ENCODE measurements at places on chromosomes 1 and 21. TPM values are rescaled to one million over a fixed set of nuclear protein-coding genes. Genes with fewer than 3 reads are reported as not detected.

GRCh38 chr1:154446789-154447188 is 41.6 kb downstream of the IL6R start:
- peaks cover 43% of the 10 kb centered on the region for H3K4me1 ChIP-seq
- peak overlapping the region; percentile 88 for H3K27ac ChIP-seq
- peaks cover 34% of the 10 kb centered on the region for H3K36me3 ChIP-seq
- H3K4me3 ChIP-seq: no peak overlapping the region
- DNase-seq: no peak
- no peaks in the 10 kb centered on the region for H3K27me3 ChIP-seq

DNA sequence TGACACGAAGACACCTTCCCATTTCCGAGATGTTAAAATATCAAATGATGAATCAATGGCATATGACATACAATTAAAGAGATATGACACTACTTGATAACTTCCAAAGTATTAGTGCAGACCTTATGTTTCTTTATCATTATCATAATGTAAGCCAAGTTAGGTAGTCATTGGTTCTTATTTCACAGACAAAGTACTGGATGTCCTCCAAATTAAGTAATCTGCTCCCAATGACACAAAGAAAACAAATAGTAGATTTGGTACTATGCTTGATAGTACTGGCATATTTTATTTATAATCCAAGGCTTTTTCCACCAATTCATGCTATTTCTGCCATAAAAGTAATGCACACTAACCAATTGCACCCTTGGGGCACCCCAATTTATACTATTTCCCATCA is 11.9 kb upstream of the NRIP1 start:
- H3K36me3 ChIP-seq: no peaks in the 10 kb centered on the region
- H3K4me1 ChIP-seq: no peaks in the 10 kb centered on the region
- no peak for DNase-seq
- no peak overlapping the region for H3K4me3 ChIP-seq

- no peaks in the 10 kb centered on the region for H3K36me3 ChIP-seq
- H3K4me1 ChIP-seq: peaks cover 17% of the 10 kb centered on the region
- no peaks in the 10 kb centered on the region for H3K27me3 ChIP-seq
- no peak overlapping the region for H3K27ac ChIP-seq
These were observed 35.9 kb downstream of the MPZL1 start for GRCh38 chr1:167757433-167758309.

Gene MTARC1
- total RNA-seq: 5.3 TPM

- no peaks in the 10 kb centered on the region for H3K36me3 ChIP-seq
- H3K4me3 ChIP-seq: no peak overlapping the region
- DNase-seq: no peak
These were observed 31.3 kb downstream of the EPHA2 start for GRCh38 chr1:16124377-16125087.

GRCh38 chr1:212012034-212012740 is 23.2 kb downstream of the INTS7 start:
- no peaks in the 10 kb centered on the region for H3K36me3 ChIP-seq
- DNase-seq: peak; percentile 71
- H3K27ac ChIP-seq: no peak overlapping the region
- no peak overlapping the region for H3K4me3 ChIP-seq
- no peaks in the 10 kb centered on the region for H3K4me1 ChIP-seq
- no peaks in the 10 kb centered on the region for H3K27me3 ChIP-seq

DNA sequence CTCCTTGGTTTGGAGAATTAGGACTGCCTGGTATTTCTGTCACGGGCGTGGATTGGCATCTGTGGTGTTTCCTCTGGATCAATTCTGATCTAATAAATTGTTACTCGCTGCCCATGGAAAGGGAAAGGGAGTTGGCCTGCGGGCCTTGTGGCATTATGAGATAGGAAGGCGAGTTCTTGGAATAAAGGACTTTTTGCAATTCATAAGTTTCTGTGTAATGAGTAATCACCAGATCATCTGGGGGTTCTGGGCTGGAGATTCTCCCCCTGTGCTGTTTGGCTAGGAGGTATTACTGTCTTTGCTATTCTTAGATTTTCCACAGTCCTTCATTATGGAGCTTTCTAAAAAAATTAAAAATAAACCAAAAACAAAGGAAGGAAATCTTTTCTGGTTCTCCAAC is 315.9 kb downstream of the CAMTA1 start:
- no peak overlapping the region for H3K27ac ChIP-seq
- peaks cover 9% of the 10 kb centered on the region for H3K27me3 ChIP-seq
- no peaks in the 10 kb centered on the region for H3K4me1 ChIP-seq
- H3K4me3 ChIP-seq: no peak overlapping the region
- DNase-seq: no peak

Gene COL8A2
- total RNA-seq: 13.0 TPM

Gene FCGR3B
- total RNA-seq: 4.3 TPM

DNA sequence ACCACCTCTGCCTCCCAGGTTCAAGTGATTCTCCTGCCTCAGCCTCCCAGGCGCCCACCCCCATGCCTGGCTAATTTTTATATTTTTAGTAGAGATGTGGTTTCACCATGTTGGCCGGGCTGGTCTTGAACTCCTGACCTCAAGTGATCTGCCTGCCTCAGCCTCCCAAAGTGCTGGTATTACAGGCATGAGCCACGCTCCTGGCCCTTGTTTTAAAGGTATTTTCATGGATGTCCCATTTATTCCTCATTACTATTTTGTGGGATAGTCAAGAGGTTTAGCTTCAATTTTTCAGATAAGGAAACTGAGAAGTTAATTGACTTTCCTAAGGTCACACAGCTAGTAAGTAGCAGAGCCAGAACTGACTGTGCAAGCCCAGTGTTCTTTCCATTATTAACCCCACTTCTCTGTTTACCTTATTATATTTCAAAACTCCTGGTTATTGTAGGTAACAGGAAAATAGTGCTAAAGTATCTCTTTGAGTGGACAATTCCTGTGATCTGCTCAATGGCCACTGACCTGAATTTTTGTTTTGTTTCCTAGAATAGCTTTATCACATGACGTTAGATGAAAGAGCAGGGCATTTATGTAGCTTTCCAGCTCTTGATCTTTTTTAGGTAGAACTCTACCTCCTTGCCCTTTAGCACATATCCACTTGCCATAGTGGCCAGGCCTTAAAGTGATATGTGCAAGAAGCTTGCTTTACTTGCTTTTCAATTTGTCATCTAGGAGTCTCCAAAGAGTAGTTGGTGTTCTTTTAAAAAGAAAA is 13.6 kb downstream of the ZYG11B start:
- H3K27ac ChIP-seq: peak overlapping the region; percentile 38
- H3K4me3 ChIP-seq: no peak overlapping the region
- no peak for DNase-seq

Gene DNASE2B
- total RNA-seq: not detected

- no peak overlapping the region for H3K27ac ChIP-seq
- no peak overlapping the region for H3K4me3 ChIP-seq
- no peaks in the 10 kb centered on the region for H3K27me3 ChIP-seq
- H3K4me1 ChIP-seq: no peaks in the 10 kb centered on the region
These were observed 18.2 kb upstream of the RC3H1 start for GRCh38 chr1:174040387-174040786.

DNA sequence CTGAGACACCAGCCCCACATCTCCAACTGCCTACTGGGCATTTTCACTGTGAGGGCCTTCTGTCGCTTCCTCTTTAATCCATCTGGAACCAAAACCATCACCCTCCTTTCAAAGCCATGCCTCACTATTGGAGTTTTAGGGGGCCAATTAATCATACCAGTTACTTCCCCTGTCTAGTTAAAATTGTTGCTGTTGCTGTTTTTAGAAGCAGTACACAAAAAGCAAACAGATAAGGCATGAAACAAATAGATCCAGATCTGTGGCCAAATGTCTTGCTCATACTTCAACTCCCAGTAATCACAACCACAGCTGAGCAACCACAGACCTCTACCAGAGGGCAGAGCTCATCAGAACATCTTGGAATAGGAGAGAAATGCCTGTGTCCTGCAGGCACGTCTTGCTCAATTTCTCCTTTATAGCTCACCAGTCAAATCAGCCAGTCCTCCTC is 133.8 kb upstream of the C1orf105 start:
- no peaks in the 10 kb centered on the region for H3K27me3 ChIP-seq
- peaks cover 28% of the 10 kb centered on the region for H3K4me1 ChIP-seq
- peak; percentile 75 for DNase-seq
- H3K27ac ChIP-seq: peak overlapping the region; percentile 64
- no peak overlapping the region for H3K4me3 ChIP-seq
- no peaks in the 10 kb centered on the region for H3K36me3 ChIP-seq

Gene PCSK9
- 0.28 TPM for total RNA-seq

Gene CAPN8
- not detected for total RNA-seq

- H3K36me3 ChIP-seq: no peaks in the 10 kb centered on the region
- H3K4me3 ChIP-seq: no peak overlapping the region
- no peak overlapping the region for H3K27ac ChIP-seq
- no peak for DNase-seq
These were observed 11.8 kb upstream of the KIAA0040 start for GRCh38 chr1:175204330-175204729.

- no peak for DNase-seq
- H3K4me3 ChIP-seq: peak overlapping the region; percentile 71
- no peaks in the 10 kb centered on the region for H3K27me3 ChIP-seq
These were observed 1.4 kb downstream of the LRRN2 start for GRCh38 chr1:204684206-204684570.

- peaks cover 23% of the 10 kb centered on the region for H3K4me1 ChIP-seq
- H3K4me3 ChIP-seq: no peak overlapping the region
- H3K36me3 ChIP-seq: no peaks in the 10 kb centered on the region
- no peaks in the 10 kb centered on the region for H3K27me3 ChIP-seq
- peak overlapping the region; percentile 21 for H3K27ac ChIP-seq
These were observed 125.0 kb downstream of the LYPLAL1 start for GRCh38 chr1:219298571-219299148.

- H3K27me3 ChIP-seq: no peaks in the 10 kb centered on the region
- H3K4me3 ChIP-seq: no peak overlapping the region
- no peaks in the 10 kb centered on the region for H3K4me1 ChIP-seq
- no peak for DNase-seq
These were observed 12.3 kb downstream of the ADGRB2 start for GRCh38 chr1:31751822-31752241.

- H3K36me3 ChIP-seq: no peaks in the 10 kb centered on the region
- DNase-seq: peak; percentile 87
- no peaks in the 10 kb centered on the region for H3K27me3 ChIP-seq
- peak within 1 kb of the TSS; percentile 69 for H3K27ac ChIP-seq
- H3K4me3 ChIP-seq: peak within 1 kb of the TSS; percentile 31
These were observed at the start of gene ECM1 for GRCh38 chr1:150507912-150508864. Gene ECM1, plus strand, starts transcription at chr1:150508109. Its CDS starts 101 bp downstream, at chr1:150508210.

- H3K27ac ChIP-seq: no peak overlapping the region
- DNase-seq: no peak
- no peaks in the 10 kb centered on the region for H3K4me1 ChIP-seq
- no peaks in the 10 kb centered on the region for H3K27me3 ChIP-seq
These were observed 41.4 kb upstream of the CCDC190 start for GRCh38 chr1:162902416-162902815.

- peaks cover 24% of the 10 kb centered on the region for H3K27me3 ChIP-seq
- no peak overlapping the region for H3K4me3 ChIP-seq
- no peak for DNase-seq
- H3K27ac ChIP-seq: no peak overlapping the region
- H3K4me1 ChIP-seq: no peaks in the 10 kb centered on the region
- no peaks in the 10 kb centered on the region for H3K36me3 ChIP-seq
These were observed 13.7 kb upstream of the RHEX start for GRCh38 chr1:206039046-206039973.

Gene NBPF6
- not detected for total RNA-seq

- H3K4me1 ChIP-seq: no peaks in the 10 kb centered on the region
- no peak for DNase-seq
- no peak overlapping the region for H3K27ac ChIP-seq
- no peaks in the 10 kb centered on the region for H3K27me3 ChIP-seq
- H3K4me3 ChIP-seq: no peak overlapping the region
These were observed 61.6 kb downstream of the NME7 start for GRCh38 chr1:169305948-169306347.

DNA sequence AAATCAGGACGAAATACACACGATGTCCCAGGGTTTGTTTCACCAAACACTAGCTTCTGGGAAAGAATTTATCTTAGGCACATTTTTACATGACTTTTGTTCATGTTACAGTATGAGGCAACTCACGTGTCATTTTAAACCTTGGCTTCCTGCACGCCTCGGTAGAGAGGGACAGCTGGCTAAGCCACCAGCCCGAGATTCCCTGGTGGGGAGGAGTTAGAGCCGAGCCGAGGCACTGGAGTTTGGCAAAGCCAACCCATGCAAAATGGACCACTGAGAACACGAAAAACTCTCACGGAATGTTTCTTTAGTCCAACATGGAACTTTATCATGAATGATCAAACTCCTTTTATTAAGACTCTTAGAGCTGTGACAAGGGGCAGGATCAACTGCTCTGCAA is 240.0 kb downstream of the DYRK1A start:
- H3K4me1 ChIP-seq: no peaks in the 10 kb centered on the region
- no peaks in the 10 kb centered on the region for H3K36me3 ChIP-seq
- no peak overlapping the region for H3K27ac ChIP-seq
- DNase-seq: no peak

DNA sequence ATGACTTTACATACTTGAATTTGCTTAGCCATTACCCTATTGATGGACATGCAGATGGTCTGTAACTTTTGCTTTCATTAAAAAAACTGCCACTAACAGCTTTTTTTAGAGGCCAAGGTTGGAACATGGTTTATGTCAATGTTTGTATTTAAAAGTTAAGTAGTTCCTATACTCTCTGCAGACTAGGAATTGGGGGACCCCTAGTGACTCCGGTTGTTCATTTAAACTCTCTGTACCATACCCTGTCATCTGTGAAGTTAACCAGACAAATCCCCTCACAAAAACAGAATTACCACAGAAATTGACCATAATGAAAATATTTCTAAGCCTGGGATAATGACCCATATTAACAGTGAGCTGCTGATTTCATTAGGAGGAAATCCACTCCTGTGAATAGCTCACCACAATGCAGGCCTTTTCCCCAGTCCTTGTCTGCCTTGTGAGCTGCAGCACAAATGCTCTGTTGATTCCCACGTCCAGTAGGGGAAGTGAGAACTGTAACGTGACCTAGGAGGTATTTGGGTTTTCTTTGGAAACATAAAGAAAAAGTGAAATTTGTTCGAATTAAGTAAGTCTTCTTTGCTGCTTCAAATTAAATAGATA is 30.2 kb upstream of the CD101 start:
- no peak for DNase-seq
- no peaks in the 10 kb centered on the region for H3K36me3 ChIP-seq
- no peak overlapping the region for H3K4me3 ChIP-seq
- H3K27ac ChIP-seq: peak overlapping the region; percentile 75
- H3K4me1 ChIP-seq: peaks cover 21% of the 10 kb centered on the region

Gene PRAMEF13
- total RNA-seq: not detected

Gene FBXO42
- 17.1 TPM for total RNA-seq

DNA sequence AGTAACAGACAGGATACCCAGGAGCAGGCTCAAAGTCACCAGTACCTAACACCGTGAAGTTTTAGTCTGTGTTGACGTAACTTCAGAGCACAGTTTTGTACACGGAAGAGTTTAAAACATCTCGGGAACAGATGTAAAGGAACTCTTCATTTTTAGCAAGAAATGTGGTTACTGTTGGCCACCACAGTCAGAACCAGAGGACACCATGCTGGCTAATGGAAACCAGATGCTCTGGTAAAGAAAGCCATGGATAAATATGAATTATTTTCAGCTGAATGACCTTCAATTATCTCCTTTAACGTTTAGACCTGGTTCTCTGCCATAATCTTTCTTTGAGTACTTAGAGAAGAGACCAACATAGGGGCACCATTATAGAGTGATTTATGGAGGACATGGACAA is 115.9 kb downstream of the NTMT2 start:
- no peaks in the 10 kb centered on the region for H3K27me3 ChIP-seq
- H3K4me1 ChIP-seq: no peaks in the 10 kb centered on the region
- H3K27ac ChIP-seq: no peak overlapping the region
- no peaks in the 10 kb centered on the region for H3K36me3 ChIP-seq

Gene RIPPLY3
- total RNA-seq: not detected

Data from sigmoid colon (tissue), 7 donors.